ENCODE measurements at places on chromosomes 6 and 20. TPM values are rescaled to one million over a fixed set of nuclear protein-coding genes. Genes with fewer than 3 reads are reported as not detected.

DEF6 gene
- 0.87 TPM for total RNA-seq

ZNF334 gene
- 4.8 TPM for total RNA-seq

OR2H2 gene
- total RNA-seq = not detected

PDE10A gene
- 2.3 TPM for total RNA-seq

ABHD16A gene
- 50.0 TPM for total RNA-seq

PRRT1 gene
- total RNA-seq = 0.11 TPM

PRL gene
- total RNA-seq = not detected

GGTLC1 gene
- not detected for total RNA-seq

THBD gene
- 18.5 TPM for total RNA-seq

SRMS gene
- total RNA-seq = not detected

SH3BGRL2 gene
- total RNA-seq = 6.7 TPM

ZSCAN9 gene
- total RNA-seq = 12.9 TPM

WFDC10B gene
- total RNA-seq = not detected

NRSN2 gene
- 44.0 TPM for total RNA-seq

COL11A2 gene
- 0.11 TPM for total RNA-seq

BANF2 gene
- not detected for total RNA-seq

CST1 gene
- 6.9 TPM for total RNA-seq

PCMTD2 gene
- 55.6 TPM for total RNA-seq

LRFN2 gene
- not detected for total RNA-seq

MMP24OS gene
- total RNA-seq = 17.0 TPM

NINL gene
- 10.7 TPM for total RNA-seq

LHFPL5 gene
- total RNA-seq = not detected

CPNE5 gene
- under 0.01 TPM for total RNA-seq

RAD21L1 gene
- not detected for total RNA-seq

COL9A3 gene
- 0.11 TPM for total RNA-seq

ANKEF1 gene
- total RNA-seq = 1.9 TPM

SPATA25 gene
- total RNA-seq = 1.5 TPM

GRM1 gene
- not detected for total RNA-seq

MAFB gene
- 0.33 TPM for total RNA-seq

MYH7B gene
- 0.33 TPM for total RNA-seq

CENPW gene
- total RNA-seq = 14.5 TPM

STMND1 gene
- not detected for total RNA-seq

KCNS1 gene
- 1.00 TPM for total RNA-seq

CBLN4 gene
- total RNA-seq = not detected

GPLD1 gene
- 0.87 TPM for total RNA-seq
